ENCODE measurements at places on chromosomes 4 and X.
A peak's percentile ranks its signal among the peaks of the same experiment; 100 is the strongest.

GRCh38 chr4:104577405-104577804 lies 82.7 kb upstream of the CXXC4 start:
- no peak for DNase-seq

GRCh38 chr4:119744580-119744979 lies 116.0 kb upstream of the PDE5A start:
- DNase-seq = no peak

GRCh38 chr4:157992038-157992705 lies 180.7 kb downstream of the GASK1B start:
- DNase-seq = peak; percentile 75

DNA sequence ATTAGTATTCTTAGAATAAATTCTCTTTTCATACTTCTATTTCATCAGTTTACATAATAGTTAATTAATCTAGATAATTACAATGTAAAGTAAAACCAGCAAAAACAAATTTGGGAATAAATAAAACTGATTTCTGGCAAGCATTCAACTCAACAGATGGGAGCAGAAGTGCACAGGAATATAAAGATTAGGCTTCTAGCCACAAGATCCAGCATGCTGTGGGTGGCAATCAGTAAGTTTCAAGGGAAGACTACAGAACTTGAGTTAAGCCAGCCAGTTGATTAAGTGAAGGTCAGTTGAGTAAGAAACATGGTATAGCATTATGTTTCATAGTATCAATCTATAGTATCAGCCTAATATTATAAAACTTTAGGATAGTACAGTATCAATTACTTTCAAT lies 324.2 kb upstream of the AADAT start:
- DNase-seq = no peak

DNA sequence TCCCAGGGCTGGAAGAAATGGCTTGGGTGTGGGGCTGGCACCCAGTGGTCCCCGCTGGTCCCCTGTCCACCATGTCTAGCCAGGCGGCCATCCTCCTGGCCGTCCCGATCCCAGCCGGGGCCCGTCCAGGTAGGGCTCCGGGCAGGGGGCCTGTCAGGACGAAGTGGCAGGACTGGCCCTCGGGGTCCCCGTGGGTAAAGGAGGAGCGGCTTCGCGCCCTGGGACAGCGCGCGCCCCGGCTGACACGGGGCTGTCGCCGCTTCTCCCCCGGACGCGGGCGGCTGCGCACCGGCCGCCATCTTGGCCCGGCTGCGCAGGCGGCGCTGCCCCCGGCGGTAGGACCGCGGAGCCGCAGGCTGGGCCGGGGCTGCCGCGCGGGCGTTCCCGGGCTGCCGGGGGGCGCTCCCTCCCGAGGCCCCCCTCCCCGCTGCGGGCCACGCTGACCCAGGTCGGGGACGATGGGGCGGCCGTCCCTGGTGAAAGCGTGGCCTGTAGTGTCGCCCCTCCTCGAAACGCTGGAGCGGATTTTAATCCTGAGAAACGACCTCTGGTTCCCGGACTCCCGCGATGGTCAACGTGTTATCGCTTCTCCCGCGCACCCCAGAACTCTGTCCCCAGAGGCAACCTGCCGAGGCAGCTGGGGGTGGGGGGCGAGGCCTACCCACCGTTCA lies 60.4 kb upstream of the BCOR start:
- DNase-seq = peak; percentile 38

GRCh38 chrX:119093991-119094735 lies 21.4 kb downstream of the CT47C1 start:
- DNase-seq = no peak

GRCh38 chrX:54359408-54359807 lies 1.6 kb upstream of the WNK3 start:
- DNase-seq = no peak

DNA sequence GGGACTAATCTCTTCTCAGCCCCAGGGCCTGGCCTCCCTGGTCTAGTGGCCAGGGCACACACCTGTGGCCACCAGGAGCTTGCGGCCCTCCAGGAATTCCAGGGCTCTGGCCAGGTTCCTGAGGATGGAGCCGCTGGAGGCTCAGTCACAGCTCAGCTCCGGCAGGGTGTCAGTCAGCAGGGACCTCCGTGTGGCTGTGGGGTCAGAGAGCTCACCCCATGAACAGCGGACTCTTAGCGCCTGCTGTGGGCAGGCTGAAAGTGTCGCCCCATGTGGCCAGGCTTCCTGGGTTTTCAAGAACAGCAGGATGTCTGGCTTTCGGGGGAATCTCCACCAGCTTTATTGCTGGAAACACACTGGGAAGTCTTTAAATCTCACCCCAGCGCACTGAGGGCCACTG lies 19.3 kb upstream of the SH3TC1 start:
- no peak for DNase-seq

GRCh38 chrX:1026263-1027015 lies 186.0 kb downstream of the CRLF2 start:
- no peak for DNase-seq

GRCh38 chrX:13985697-13986435 lies 43.8 kb downstream of the GEMIN8 start:
- DNase-seq = no peak

- peak; percentile 24 for DNase-seq
Observed at GRCh38 chr4:106707776-106708463, 328.2 kb downstream of the DKK2 start.

DNA sequence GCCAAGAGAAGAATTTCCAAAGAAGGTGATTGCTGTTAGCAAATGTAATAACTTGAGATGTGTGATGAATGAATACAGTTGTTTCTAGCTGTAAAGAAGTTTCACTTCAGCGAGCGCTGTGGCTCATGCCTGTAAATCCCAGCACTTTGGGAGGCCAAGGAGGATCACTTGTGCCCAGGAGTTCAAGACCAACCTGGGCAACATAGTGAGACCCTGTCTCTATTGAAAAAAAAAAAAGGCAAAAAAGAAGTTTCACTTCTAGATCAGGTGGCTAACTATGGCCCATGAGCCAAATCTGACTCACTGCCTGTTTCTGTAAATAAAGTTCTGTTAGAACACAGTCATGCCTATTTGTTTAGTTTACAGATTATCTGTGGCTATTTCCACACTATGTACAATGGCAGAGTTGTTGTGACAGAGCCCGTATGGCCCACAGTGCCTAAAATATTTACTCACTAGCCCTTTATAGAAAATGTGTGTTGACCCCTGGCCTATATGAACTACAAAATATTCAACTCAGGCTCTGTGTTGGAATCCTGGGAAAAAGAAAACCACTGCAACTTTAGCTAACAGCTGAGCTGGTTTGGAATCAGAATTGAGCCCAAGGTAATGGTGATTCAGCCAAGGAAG lies 54.1 kb upstream of the PRPS1 start:
- peak; percentile 89 for DNase-seq

DNA sequence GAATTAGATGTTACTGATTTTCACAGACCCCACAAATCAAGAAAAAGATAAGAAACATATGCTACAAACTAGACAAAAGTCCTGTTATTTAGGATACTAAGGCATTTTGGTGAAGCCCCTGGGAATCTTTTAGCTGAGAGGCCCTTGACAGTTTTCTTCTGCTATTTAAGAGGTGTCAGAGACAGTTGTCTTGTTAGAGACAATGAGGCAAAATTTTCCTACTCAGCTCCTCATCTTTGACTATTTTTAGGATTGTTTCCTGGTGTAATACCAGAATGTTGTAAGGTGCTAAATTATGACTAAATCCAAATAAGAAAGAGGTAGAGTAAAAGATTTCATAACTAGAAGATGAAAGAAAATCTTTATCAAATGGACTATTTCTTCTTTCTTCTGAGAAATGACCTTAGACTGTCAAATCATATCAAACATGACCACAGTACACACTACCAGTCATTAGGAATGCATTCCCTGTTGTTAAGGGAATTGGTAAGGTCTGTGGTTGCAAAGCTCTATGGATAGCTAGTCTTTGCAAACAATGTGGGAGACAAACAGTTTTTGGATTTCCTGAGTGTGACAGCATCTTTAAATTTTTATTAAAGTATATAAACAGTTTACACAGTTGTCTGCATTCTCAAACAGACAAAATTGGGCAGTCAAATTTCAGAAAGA lies 926.1 kb downstream of the ADGRL3 start:
- DNase-seq = no peak

DNA sequence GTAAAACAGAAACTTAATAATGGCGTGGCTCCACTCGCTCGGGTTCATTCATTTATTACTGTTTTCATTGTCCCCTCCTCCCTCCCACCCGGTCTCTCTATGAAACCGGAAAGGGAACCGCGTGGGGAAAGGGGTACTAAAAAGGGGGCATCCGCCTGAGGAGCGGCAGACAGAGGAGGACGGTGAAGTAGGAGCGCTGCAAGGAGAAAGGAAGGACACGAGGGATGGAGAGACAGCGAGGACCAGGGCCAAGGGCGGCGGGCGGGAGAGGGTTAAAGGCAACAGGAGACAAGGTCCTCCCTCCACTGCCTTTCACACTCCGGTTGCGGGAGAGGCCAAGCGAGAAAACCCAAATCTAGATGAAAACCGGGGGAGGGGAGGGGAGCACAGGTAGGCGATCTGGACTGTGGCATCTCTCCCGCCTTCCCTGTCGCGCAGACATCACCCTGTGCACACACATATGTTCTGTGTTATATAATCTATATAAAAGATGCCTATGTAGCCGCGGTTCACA lies 829 bp downstream of the ELOVL6 start:
- DNase-seq = peak; percentile 62

DNA sequence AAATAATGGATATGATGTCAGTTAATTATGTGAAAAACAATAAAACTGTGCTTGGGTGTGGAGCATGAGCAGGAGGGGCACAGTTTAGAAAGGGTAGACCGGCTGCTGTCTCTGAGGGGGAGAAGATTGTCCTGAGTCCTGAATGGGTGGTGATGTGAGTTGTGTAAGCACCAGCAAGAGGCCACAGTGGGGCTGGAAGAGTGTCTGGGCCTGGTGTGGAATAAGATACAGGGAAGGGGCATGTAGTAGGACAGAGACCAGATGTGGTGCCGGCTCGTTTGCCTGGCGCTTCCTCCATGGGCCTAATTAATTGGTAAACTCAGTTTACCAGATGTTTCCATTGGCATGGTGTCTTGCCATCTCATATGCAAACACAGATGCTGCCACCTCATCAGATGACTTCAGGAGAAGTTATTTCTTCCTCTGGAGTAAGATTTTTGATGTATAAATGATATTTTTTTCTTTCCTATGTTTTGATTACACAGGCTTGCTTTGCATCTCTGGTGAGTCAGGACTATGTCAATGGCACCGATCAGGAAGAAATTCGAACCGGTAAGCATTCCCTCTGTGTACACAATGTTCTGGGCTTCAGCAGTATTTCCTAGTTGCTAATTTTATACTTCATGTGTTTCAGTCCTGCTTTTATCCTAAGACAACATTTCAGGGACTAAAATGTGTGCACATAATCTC lies 5.1 kb downstream of the MED28 start:
- DNase-seq = peak; percentile 12

DNA sequence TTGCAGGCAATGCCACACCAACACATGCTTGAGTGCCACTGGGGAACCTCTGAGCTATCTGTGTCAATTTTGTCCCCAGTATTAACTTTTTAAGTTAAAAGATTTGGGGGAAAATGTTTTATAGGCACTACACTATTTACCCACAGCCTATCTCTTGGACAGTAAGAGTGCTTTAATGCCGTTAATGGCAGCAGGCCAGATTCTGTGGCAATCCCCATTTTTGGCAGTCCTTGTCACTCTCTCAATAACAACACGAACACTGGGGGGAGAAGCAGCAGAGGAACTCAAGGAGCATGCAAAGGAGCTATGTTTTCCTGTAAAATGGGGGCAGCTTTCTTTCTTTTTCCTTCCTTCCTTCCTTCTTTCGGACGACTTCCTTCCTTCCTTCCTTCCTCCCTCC lies 168.6 kb downstream of the NSUN7 start:
- DNase-seq = peak; percentile 80

DNA sequence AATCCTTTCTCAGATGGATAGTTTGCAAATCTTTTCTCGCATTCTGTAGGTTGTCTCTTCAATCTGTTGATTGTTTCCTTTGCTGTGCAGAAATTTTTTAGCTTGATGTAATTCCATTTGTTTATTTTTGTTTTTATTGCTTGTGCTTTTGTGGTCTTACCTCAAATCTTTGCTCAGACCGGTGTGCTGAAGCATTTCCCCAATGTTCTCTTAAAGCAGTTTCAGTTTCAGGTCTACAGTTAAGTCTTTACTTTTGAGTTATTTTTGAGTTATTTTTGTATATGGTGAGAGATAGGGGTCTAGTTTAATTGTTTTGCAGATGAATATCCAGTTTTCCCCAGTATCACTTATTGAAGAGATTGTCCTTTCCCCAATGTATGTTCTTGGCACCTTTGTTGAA lies 18.2 kb upstream of the SLC25A14 start:
- DNase-seq = no peak

DNA sequence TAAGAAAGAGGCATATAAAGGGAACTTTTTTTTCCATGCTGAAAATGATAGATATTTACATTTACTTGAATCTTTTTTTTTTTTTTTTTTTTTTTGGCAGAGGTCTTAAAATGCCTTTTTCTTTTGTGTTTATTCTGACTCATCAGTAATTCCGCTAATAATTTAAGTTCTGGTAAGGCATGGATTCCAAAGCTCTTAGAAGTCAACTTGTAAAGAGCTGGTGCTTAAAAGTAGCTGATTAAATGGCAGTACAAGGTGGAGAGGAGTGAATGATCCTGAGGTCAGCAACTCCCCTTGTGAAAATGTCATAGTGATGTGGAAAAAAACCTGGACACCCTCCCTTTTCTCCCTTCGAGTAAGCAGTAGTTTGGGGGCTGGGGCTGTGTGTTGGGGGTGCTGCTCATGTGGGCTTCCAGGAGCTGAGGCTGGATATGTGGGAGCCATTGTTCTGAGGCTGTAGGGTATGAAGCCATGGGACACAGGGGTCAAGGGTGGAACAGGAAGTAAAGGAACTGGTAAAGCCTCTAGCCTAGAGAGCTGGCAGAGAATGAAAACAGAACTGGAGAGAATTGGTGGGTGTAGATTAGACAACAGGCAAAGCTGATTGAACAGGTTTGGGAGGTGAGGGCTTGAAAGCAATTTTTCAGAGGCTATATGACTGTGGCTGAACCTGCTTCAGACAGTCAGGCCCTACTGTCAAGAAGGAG lies 41.0 kb upstream of the PITX2 start:
- peak; percentile 63 for DNase-seq

GRCh38 chr4:73866246-73866645 lies 2.9 kb upstream of the CXCL1 start:
- no peak for DNase-seq

DNA sequence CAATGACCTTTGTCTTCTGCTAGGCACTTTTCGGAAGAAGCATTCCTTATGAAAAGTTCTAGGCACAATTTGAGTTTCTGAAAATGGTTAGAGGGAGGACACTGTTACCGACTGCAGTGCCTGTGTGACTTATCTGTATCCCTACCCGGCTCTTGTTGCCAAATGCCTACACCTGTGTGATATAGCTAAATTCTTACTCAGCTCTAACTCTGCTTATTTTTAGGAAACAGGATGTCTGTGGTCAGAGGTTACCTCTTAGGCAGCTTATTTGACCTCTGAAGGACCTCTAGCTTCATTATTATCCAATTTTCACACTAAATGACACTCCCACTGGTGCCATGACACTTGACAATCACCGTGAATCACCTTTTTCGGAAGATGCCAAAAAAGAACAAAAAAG lies 561.1 kb upstream of the SMIM31 start:
- DNase-seq = no peak

DNA sequence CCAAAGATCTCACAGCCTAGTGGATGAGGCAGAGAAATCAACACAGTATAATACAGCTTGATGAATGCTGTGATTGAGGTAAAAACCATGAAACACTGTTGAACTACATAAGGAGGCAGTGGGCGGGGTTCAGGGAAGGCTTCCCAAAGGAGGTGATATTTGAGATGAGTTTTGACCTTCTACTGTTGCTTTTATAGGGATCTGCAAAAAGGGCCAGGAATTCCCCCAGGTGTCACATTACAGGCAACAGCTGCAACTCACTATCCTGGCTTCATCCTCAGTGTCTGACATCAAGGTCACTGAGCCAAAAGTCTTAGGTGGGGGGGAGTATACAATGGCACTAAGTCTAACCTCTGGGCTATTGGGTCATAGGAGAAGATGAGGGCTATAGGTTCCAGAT lies 185.7 kb upstream of the NRK start:
- DNase-seq = peak; percentile 2

Data from mesenchymal stem cell (in vitro differentiated cells and primary cell).